ENCODE measurements at places on chromosomes 11 and 22.
A peak's percentile ranks its signal among the peaks of the same experiment; 100 is the strongest.

GRCh38 chr11:125923012-125923579 is 18.8 kb downstream of the DDX25 start:
- DNase-seq = peak; percentile 84

DNA sequence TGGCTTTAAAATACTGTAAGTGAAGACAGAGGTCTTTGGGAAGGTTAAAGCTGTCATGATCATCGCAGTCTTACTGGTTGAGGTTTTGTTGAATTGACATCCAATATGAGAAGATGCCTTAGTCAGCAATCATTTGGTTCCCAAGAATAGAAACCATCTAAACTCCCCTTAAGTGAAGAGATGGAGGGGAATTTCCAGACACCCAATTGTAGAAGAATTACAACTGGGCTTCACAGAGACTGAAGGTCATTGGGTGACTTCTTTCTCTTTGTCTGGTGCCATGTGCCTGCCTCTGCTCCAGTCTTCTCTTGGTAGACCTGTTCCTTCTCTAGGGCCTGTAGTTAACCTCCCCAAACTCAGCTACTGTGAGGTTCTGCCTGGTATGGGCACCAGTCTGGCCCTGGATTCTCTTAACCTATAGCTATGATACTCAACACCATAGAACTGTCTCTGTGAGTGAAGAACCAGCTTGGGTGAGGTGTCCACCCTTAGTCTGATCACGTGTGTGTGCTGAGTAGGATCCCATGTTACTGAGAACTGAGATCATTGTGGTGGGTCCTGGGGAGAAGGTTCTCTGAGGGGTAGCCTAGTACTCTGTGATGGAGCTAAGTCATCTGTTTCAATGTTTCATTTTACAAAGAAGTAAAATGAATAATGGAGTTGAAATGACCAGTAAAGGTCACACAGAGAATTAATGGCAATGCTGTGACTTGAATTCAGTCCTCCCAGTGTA is 182.5 kb downstream of the CSNK2A3 start:
- DNase-seq = no peak

- no peak for DNase-seq
Measured at GRCh38 chr22:35903571-35904335, 124.9 kb downstream of the RBFOX2 start.

DNA sequence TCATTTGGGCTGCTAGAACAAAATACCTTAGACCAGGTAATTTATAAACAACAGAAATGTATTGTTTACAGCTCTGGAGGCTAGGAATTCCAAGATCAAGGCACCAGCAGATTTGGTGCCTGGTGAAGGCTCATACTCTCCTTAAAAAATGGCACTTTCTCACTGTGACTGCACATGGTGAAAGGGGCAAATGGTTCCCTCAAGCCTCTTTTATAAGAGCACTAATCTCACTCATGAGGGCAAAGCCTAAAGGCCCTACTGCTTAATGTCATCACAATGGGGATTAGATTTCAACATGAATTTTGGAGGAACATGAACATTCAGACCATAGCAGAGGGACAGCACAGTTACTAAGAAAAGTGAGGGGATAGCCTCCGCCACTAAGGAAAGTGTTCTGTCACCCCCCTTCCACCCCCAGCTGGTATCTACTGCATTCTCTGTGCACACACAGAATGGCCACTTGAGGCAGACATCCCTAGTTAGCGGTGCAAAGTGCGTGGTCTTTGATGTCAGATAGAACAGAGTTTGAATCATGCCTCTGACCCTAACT is 47.2 kb upstream of the CEP295 start:
- DNase-seq = no peak

- DNase-seq = no peak
Measured at GRCh38 chr11:12141283-12141682, 30.9 kb downstream of the MICAL2 start.

DNA sequence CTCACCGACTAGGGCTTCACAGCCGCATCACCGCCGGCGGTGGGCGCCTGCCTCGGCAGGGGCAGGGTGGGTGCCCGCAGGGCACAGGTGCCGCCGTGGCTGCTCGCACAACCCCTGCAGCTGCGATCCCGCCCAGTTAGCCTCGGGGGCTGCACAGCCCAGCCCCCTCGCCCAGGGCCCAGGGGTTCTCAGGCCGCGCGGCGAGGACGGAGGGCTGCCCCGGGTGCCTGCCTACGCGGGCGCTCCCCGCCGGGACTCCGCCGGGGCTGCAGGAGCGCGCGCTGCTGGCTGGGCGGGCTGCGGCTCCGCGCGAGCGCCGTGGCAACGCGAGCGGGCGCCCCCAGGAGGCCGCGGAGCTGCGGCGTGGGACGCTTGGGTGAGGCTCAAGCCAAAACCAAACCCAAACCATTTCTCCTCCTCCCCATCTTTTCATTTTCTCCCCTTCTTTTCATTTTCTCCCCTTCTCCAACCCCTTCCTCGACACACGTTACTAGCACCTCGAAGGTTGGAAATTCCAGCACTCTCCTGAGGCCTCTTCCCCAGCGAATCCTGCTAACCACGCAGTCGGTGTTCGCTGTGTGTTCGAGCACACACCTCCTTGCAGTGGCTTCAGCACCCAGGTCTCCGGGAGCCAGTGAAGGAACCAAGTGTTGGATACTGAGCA is at the start of gene MICAL3:
Gene MICAL3, minus strand, starts transcription at position 286 of the 664 bp plus-strand sequence. CDS start 117,749 bp downstream, outside the sequence.
- DNase-seq = peak; percentile 64

DNA sequence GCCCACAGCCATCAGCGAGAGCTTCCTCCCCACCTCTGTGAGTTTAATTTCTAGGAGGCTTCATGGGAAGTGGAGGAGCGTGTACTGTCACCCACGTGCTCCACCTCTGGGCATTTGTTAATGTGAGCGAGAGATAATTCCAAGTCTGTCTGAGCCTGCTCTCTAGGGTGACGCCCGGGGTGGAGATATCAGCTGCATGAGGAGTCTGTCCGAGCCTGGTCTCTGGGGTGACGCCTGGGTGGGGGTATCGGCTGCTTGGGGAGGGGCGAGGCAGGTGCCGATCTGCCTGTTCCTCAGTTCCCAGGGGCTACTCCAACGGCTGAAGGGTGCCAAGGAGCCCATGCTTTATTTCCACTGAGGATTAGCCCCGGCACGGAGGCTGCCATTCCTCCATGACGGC is 735.0 kb downstream of the BRD1 start:
- DNase-seq = no peak

- DNase-seq = no peak
Measured at GRCh38 chr22:32395107-32395506, 16.9 kb downstream of the RTCB start.

GRCh38 chr22:25668437-25668836 is 73.6 kb upstream of the MYO18B start:
- DNase-seq = peak; percentile 62

- DNase-seq = peak; percentile 66
Measured at GRCh38 chr22:44184006-44184405, 3.3 kb downstream of the PARVG start.

DNA sequence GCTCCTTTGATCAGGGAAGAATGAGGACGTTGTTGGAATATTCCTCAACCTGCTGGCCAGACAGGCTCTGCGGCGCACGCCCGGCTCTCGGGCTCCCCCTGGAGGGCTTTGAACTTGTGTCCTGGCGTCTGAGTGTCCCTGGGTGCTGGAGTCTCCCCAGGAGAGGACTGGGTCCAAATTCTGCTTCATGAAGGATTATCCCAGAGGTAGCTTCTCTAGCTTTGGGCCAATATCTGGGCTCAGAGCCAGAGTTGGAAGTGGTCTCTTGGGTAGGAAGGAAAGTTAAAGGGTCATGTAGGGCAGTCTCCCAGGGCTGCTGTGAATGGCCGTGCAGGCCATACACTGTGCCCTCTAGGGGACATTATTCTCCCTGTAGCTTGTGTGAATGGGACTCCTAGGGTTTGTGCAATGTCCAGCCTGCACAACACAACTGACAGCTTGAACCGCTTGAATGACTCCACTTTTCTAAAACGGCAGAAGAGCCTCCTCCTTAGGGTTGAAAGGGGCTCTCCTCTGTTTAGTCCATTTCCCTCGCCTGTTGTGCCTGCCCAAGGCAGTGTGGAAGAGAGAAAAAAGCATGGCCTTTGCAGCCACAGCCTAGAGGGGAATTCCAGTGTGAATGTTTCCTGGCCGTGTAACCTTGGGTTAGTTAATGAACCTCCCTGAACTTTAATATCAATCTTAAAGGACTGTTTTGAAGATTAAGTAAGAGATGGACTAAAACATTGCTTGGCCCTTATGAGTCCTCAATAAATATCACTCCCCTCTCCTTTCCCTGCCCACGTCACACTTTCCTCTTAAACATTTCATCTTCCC is 111.2 kb upstream of the THY1 start:
- DNase-seq = peak; percentile 67

GRCh38 chr22:37059876-37060449 is 8.4 kb downstream of the KCTD17 start:
- DNase-seq = no peak

DNA sequence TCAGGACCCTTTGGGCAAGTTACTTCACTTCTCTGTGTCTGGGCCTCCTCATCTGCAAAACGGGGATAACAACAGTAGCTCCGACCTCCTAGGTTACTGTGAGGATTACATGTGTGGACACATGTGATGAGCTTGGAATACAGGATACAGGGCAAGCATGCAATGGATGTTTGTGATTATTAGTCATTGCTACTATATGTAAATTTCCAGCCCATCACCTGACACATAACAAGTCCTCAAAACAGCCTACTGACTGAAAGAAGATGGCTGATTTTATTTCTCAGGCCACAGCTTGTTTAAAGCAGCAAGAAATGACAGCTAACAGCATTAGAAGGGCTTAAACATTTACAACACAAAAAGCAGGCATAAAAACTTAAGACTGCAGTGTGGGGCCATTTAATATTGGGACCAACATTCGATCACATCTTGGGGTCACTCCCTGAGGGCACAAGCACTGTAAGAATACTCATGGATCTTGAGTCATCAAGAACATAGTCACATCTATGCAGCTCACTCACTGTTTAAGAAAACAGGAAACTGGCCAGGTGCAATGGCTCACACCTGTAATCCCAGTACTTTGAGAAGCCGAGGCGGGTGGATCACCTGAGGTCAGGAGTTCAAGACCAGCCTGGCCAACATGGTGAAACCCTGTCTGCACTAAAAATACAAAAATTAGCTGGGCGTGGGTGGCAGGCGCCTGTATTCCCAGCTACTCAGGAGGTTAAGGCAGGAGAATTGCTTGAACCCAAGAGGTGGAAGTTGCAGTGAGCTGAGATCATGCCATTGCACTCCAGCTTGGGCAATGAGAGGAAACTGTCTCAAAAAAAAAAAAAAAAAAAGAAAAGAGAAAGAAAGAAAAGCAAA is 49.5 kb downstream of the ABTB2 start:
- no peak for DNase-seq

DNA sequence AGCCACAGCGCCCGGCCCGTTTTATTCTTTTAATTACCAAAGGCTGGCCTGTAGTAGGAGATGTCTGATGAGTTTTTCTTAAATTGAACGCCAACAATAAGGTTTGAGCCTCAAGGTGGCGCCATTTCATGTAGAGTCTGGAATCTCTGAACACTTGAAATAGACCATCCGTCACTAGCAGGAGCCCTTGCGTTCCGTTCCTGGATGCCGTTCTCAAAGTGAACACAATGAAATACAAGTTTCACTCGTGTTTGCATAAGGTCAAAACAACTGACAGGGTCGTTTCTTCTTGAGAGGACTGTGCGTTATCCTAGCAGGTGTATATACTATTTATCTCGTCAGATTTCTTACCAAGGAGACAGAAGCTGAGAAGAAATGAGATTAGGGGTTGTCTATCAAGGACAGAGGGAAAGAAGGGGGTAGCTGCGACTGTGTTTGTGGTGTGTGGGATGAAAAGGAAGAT is 18.7 kb upstream of the SCGB1D1 start:
- DNase-seq = peak; percentile 88

- no peak for DNase-seq
Measured at GRCh38 chr11:72553706-72554105, 119.4 kb upstream of the CLPB start.

GRCh38 chr11:71988050-71988449 is 10.7 kb upstream of the IL18BP start:
- peak; percentile 57 for DNase-seq

GRCh38 chr22:19508024-19508776 is 16.0 kb downstream of the CLDN5 start:
- no peak for DNase-seq

Data from choroid plexus epithelial cell (primary cell).